NCI-H1930 (cell line): ENCODE measurements at places on chromosomes 3 and 15.

- no peak for DNase-seq
Measured at GRCh38 chr15:85307687-85308045, 72.7 kb upstream of the AKAP13 start.

GRCh38 chr3:175885231-175885766 is 1026.2 kb downstream of the NAALADL2 start:
- no peak for DNase-seq

DNA sequence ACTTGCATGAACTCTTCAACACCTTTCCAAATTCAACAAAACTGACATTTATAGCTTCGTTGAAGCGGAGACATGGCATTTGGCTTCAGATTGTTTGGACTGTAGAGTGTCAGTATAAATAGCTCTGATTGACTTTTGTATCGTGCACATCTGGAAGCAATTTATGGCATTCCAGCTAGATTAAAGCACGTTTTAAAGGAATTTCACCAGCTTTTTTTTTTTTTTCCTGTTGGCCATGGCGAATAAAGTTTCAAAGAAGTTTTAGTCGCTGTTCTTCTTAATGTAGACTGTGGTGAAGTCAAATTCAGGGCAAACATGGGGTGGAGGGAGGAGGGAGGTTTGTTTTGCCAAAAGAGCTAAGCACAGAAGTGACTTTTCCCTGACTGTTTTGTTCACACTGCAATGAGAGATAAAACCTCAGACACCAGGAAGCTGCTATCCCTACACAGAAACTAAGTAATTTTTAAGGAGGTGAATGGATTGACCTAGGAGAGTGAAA is 391.0 kb upstream of the RARB start:
- no peak for DNase-seq

GRCh38 chr3:105448338-105448982 is 81.8 kb downstream of the ALCAM start:
- DNase-seq: no peak
